A673 (cell line): ENCODE measurements at places on chromosomes 16 and 17. TPM values are rescaled to one million over a fixed set of nuclear protein-coding genes. Genes with fewer than 3 reads are reported as not detected.

DNA sequence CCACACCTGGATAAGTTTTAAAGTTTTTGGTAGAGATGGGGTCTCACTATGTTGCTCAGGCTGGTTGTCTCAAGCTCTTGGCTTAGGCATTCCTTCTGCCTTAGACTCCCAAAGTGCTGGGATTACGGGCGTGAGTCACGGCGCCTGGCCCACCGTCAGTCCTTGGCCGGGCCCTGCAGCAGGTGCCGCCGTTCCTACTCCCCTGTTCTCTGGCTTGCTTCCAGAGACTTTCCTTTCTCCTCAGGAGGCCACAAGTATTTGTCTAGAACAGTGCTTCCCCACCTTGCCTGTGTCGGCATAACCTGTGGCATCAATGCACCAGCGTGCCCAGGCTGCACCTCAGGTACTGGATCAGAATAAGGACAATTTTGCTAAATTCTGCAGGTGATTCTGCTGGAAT is 3.0 kb upstream of the MGAT5B start:
- DNase-seq: no peak

- DNase-seq: no peak
Measured at GRCh38 chr16:15694499-15694898, 44.5 kb downstream of the NDE1 start.

DNA sequence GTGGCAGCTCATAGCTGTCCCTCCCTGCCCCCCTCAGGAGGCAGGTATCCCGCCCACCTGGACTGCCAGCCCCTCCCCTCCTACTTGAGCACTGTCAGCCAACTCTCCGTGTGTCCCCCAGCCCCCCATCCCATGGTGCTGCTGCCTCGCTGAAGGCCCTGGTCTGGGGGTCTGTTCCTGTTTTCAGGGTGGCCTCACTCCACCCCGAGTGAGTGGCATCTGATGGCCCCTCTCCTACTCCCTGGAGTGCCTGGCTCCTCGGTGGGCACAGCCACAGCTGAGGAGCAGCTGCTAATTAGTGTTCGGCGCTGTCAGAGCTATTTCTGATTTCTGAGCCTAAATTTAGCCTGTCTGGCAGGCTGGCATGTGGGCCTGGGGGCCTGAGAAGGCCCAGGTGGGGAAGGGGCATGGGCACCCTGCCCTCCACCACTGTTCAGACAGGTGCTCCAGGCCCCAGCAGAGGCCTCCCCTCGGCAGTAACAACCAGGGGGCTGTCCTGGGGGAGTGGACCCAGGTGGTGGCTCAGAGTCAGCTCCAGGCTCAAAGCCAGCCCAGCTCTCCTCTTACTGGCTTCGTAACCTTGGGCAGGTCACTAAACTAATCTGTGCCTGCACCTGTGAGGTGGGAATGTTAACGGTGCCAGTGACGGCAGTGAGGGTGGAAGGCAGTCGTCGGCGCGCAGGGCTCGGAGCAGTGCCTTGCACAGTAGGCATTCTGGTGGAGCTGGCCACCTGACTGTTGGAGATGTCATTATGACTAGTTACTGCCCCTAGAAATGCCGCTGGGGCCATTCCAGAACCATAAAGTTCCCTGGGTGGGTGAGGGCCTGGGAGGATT is 6.5 kb downstream of the FMNL1 start:
- DNase-seq: no peak

SPECC1 gene
- total RNA-seq: 5.8 and 6.8 TPM in 2 replicates

YPEL2 gene
- total RNA-seq: 0.60 and 0.96 TPM in 2 replicates

MYH3 gene
- total RNA-seq: 2.1 and 3.2 TPM in 2 replicates
